ENCODE measurements at places on chromosomes 2 and 18. TPM values are rescaled to one million over a fixed set of nuclear protein-coding genes. Genes with fewer than 3 reads are reported as not detected.

DNA sequence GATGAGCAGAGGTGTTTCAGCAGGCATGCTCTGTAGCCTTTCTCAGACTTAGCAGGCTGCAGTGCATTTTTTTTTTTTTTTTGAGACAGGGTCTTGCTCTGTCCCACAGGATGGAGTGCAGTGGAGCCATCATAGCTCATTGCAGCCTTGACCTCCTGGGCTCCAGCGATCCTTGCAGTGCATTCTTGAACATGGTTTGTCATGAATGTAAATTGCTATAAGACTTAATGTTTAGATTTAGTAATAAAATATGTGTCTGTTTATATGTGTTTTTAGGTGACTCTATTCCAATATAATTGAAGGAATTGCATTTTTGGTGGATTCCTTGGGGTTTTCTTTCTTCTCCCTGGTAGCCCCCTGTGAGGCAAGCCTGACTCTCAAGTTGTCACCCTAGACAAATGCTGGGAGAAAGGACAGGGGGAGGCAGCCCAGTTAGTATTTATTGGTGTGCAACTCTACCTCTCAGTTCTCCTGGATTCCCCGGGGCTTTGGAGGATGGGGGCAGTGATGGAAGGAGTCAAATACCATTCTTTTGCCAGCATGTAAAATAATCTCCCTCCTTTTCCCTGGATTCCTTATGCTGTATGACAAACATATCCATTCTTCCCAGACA, 22.7 kb downstream of the LYPD6B start:
- no peaks in the 10 kb centered on the region for H3K4me1 ChIP-seq
- DNase-seq, result no peak
- no peaks in the 10 kb centered on the region for H3K36me3 ChIP-seq
- no peak overlapping the region for H3K4me3 ChIP-seq
- no peak overlapping the region for H3K27ac ChIP-seq

DNA sequence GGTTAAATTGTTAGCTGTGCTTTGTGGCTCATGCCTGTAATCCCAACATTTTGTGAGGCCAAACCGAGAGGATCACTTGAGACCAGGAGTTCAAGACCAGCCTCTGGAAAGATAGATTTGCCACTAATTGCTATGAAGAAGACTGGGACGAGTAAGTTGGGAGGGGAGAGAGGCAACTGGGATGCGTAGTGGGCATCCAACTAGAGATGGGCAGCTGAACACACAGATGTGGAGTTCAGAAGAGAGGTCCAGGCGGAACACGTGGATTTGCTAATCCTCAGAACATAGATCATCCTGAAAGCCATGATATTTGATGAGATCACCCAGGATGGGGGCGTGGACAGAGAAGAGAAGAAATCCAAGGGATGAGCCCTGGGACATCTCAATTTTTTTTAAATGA, 48.7 kb downstream of the CYP26B1 start:
- H3K27me3 ChIP-seq, result peaks cover 6% of the 10 kb centered on the region
- no peak for DNase-seq
- no peak overlapping the region for H3K4me3 ChIP-seq

DNA sequence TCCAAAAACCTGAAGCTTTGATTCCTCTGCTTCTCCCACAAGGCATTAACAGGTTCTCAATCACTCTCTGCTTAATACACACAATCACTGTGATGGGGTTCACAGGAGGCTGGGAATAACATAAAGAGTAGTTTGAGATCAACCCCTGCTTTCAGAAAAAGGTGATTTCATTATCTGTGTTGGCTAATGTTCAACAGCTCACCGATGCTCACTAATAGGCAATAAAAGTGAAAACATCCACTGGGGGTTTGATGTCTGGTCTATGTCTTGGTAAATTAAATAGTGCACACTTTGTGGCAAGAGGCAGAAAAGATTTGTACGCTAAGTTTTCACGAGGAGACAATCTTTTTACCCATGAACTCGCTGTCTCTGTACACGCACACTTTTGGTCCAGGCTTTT, 159.3 kb upstream of the SERPINE2 start:
- H3K27ac ChIP-seq, result no peak overlapping the region
- no peaks in the 10 kb centered on the region for H3K4me1 ChIP-seq
- H3K36me3 ChIP-seq, result no peaks in the 10 kb centered on the region

DNA sequence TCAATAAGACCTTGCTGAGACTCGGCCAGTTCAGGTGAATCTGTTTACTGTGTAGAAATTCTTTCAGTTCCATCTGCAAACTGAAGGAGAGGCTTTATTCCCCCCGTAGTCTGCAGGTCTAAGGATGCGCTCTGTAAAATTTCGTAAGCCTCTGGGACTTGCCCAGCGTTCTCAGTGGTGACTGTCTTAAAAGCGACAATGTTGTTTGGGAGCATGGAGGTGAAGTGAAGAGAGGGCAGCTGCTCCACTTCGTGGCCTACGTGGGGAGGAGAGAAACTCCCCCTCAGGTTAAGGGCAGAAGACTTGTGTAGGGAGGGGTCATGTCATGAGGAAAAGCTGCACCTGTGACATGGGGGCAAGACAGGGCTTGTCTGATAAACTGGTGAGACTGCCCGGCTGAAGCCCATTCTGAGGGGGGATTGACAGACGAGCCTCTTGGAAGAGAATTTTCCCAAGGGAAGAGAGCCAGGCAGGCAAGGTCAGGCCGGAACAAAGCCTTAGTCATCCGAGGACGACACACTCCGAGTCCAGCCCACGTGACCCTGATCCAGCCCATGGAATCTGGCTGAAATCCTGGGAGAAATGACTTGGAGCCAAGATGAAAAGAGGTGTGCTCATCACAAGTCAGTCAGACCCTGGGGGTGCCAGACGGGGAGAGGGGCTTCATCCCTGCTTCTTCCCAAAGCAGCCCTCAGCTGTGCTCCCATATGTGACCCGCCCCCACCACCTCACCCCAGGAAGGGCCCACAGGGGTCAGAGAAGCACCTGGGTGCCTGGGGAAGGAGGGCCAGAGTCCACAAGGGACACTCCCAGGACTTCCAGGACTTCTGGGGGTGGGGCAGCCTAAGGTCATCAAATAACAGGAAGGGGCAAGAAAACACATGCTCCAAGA, 88.5 kb upstream of the SH3BP4 start:
- no peak overlapping the region for H3K4me3 ChIP-seq
- no peaks in the 10 kb centered on the region for H3K36me3 ChIP-seq
- DNase-seq, result no peak
- no peak overlapping the region for H3K27ac ChIP-seq

DNA sequence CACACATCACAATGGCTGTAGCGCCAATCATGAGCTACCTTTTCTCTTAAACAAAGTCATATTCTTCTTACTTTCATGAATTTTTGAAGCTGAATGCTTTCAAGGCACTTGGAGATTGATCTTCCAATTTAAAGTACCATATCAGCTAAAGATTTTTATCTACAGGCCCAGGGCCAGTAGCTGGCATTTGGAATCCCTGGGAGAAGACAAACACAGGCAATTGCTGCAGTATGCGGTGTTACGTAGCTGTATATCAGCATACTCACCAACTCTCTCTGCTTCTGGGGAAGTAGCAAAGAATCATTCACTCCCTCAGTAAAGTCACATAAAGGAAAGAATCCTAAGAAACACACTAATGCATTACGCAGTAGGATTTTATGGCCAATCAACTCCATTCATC, 202.3 kb downstream of the DLGAP1 start:
- no peaks in the 10 kb centered on the region for H3K27me3 ChIP-seq
- no peaks in the 10 kb centered on the region for H3K36me3 ChIP-seq
- peaks cover 2% of the 10 kb centered on the region for H3K4me1 ChIP-seq
- no peak overlapping the region for H3K4me3 ChIP-seq
- no peak for DNase-seq

ST6GAL2 gene
- not detected for total RNA-seq

MOGAT1 gene
- total RNA-seq, result not detected

GRCh38 chr2:41924024-41924423, 123.8 kb upstream of the PKDCC start:
- no peak overlapping the region for H3K27ac ChIP-seq
- no peaks in the 10 kb centered on the region for H3K27me3 ChIP-seq
- DNase-seq, result no peak
- H3K4me3 ChIP-seq, result no peak overlapping the region
- no peaks in the 10 kb centered on the region for H3K4me1 ChIP-seq

DNA sequence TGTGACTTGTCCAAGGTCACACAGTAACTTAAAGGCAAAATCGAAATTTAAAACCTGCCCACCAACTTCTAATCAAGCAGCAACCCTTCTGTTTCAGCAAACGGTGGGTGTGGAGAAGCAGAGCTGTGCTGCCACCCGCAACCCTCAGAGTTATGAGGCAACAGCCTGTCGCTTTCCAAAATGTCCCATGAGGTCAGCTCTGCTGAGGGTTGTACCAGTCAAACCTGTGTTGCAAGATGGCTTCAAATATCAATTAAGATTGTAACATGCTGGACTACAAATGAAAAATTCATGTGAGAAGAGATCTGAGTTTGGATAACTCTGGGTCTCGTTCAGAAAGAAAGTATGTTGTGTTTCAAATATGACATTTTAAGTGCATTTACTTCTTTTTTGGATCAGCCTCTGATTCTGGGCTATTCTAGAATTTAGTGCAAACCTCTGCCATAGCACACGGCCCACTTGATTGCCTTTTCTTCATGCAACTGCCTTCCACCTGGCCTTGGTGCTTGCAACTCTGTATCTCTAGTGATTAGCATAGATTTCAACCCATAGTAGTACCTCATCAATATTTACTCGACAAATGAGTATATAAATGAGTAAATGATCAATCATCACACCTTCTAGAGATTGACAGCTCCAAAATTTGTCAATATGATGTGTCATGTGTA, 69.3 kb downstream of the TIMM21 start:
- no peaks in the 10 kb centered on the region for H3K36me3 ChIP-seq
- H3K27ac ChIP-seq, result no peak overlapping the region
- DNase-seq, result no peak
- H3K4me3 ChIP-seq, result no peak overlapping the region
- no peaks in the 10 kb centered on the region for H3K4me1 ChIP-seq

DNA sequence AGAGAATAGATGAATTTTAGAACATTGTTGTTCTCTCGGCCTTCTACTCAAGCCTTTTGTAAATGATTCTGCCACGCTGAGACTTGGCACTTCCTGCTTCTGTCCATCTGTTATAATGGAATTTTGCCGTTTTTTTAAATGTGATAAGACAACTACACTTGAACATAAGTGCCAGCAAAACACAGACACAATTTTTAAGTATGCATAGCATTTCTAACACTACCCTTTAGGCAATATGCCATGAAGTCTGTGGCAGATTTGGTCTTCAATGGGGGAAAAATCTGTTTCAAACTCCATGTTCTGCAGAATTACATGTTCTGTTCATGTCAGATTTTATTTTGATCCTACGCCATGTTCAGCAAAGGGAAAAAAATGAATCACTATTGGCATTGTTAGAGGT, 1170.7 kb upstream of the SLC39A10 start:
- H3K27ac ChIP-seq, result no peak overlapping the region
- no peak for DNase-seq
- H3K27me3 ChIP-seq, result no peaks in the 10 kb centered on the region
- no peak overlapping the region for H3K4me3 ChIP-seq

GRCh38 chr18:60413944-60414547, 41.5 kb upstream of the MC4R start:
- no peaks in the 10 kb centered on the region for H3K36me3 ChIP-seq
- no peaks in the 10 kb centered on the region for H3K4me1 ChIP-seq
- no peaks in the 10 kb centered on the region for H3K27me3 ChIP-seq
- no peak overlapping the region for H3K27ac ChIP-seq

- peaks cover 79% of the 10 kb centered on the region for H3K36me3 ChIP-seq
- DNase-seq, result no peak
- H3K4me1 ChIP-seq, result peaks cover 59% of the 10 kb centered on the region
- H3K4me3 ChIP-seq, result no peak overlapping the region
Measured at GRCh38 chr2:216131175-216131926, 22.2 kb downstream of the XRCC5 start.

LYPD1 gene
- total RNA-seq, result not detected

- peaks cover 9% of the 10 kb centered on the region for H3K27me3 ChIP-seq
- H3K4me3 ChIP-seq, result no peak overlapping the region
Measured at GRCh38 chr2:161947406-161947805, 126.6 kb downstream of the DPP4 start.

BUB1 gene
- total RNA-seq, result 61.7 TPM

- H3K4me1 ChIP-seq, result no peaks in the 10 kb centered on the region
- DNase-seq, result peak; percentile 77
- no peaks in the 10 kb centered on the region for H3K27me3 ChIP-seq
- H3K36me3 ChIP-seq, result no peaks in the 10 kb centered on the region
- H3K27ac ChIP-seq, result no peak overlapping the region
Measured at GRCh38 chr2:50401772-50402653, 629.9 kb downstream of the NRXN1 start.

DNA sequence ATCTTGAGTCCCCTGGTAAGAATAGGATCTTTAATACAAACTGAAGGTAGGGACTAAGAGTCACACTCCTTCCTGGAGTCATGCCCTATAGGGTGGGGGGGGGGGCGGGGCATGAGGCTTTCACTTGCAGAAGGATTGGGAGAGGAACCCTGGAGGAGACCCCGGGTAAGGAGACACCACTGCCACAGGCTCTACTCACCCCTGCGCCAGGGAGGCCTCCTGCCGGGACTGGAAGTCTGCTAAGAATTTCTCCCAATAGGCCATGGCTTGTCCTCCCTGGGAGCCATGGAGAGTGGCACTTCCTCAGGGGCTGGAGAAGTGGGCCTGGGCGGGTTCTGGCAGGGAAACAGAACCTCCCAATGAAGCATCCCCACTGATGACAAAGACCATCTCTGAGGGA, 645.3 kb upstream of the RAB6C start:
- no peak for DNase-seq
- no peak overlapping the region for H3K4me3 ChIP-seq
- no peaks in the 10 kb centered on the region for H3K4me1 ChIP-seq
- H3K36me3 ChIP-seq, result no peaks in the 10 kb centered on the region
- H3K27me3 ChIP-seq, result no peaks in the 10 kb centered on the region
- no peak overlapping the region for H3K27ac ChIP-seq

- no peak for DNase-seq
- H3K4me1 ChIP-seq, result no peaks in the 10 kb centered on the region
- no peaks in the 10 kb centered on the region for H3K27me3 ChIP-seq
- no peaks in the 10 kb centered on the region for H3K36me3 ChIP-seq
Measured at GRCh38 chr18:7607540-7608173, 40.5 kb downstream of the PTPRM start.

DNA sequence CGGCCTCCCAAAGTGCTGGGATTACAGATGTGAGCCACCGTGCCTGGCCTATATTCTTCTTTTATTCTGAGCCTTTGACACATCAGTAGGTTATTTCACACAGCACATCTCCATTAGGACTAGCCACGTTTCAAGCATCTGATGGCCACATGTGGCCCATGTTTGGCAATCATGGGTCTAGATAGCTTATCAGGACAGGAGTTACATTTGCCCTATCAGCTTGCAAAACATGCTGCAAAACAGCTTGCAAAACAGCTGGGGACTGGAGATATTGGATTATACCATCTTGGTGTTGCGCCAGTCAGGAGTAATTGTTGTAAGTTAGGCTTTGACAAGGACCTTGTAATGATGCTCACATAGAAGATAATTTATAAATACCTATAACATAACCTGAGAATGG, 94.9 kb downstream of the GBX2 start:
- no peak overlapping the region for H3K4me3 ChIP-seq
- H3K36me3 ChIP-seq, result no peaks in the 10 kb centered on the region
- H3K4me1 ChIP-seq, result no peaks in the 10 kb centered on the region
- H3K27me3 ChIP-seq, result no peaks in the 10 kb centered on the region
- no peak overlapping the region for H3K27ac ChIP-seq

All from activated CD4-positive, alpha-beta T cell treated with anti-CD3 and anti-CD28 coated beads, Interleukin-2, amount 10 ng/mL, durations not matched to agents 24 days and 14 days (primary cell).